ENCODE measurements at places on chromosomes 3 and 15.

DNA sequence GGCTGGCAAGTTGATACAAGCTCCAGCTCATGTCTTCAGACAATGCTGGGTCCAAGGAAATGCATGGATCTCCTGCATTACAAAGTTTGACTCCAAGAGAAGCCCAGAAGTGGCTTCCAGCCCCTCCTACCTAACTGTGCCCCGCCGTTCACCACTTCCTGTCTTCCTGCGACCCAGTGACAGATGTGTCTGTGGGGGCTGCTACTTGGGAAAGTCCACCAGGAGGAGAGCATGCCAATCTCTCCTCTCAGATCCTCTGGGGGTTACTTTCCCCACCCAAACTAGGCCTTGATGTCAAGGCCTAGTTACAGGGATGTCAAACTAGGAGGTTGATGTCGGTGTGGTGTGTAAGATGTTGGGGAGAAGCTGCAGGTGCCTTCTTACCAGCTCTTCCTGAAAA lies 133.6 kb upstream of the RASGRP1 start:
- DNase-seq: no peak

GRCh38 chr3:54259636-54260035 lies 137.3 kb downstream of the CACNA2D3 start:
- no peak for DNase-seq

GRCh38 chr3:160618878-160619277 lies 53.5 kb upstream of the KPNA4 start:
- no peak for DNase-seq

GRCh38 chr15:80531796-80532195 lies 127.6 kb downstream of the ARNT2 start:
- no peak for DNase-seq

DNA sequence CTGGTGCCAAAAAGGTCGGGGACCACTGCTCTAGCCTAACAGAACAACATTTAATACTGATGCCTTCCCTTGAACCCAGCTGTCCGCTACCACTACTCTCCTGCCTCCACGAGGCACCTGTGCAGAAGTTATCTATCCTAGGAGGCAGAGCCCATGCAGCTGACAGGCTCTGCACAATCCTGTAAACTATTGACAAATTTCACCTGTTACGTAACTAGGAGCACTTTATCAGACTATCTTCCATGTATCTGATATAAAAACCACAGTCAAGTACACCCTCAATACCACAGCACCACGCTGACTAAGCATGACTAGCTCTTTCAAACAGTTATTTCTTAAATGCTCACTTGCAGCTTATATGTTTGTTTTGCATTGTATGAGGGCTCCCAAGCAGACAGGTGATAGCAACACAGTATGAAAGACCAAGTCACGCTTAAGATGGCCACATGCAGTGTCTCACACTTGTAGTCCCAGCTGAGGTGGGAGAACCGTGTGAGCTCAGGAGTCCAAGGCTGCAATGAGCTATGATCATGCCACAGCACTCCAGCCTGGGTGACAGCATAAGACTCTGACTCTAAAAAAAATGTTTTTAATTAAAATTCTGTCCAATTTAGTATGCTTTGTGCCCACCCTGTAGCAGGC lies 4.5 kb upstream of the IL17RC start:
- DNase-seq: no peak

GRCh38 chr3:189863031-189863430 lies 231.8 kb downstream of the TP63 start:
- no peak for DNase-seq

GRCh38 chr3:122519693-122520092 lies 5.0 kb upstream of the KPNA1 start:
- DNase-seq: no peak

GRCh38 chr3:183324083-183324482 lies 71.0 kb downstream of the B3GNT5 start:
- no peak for DNase-seq

DNA sequence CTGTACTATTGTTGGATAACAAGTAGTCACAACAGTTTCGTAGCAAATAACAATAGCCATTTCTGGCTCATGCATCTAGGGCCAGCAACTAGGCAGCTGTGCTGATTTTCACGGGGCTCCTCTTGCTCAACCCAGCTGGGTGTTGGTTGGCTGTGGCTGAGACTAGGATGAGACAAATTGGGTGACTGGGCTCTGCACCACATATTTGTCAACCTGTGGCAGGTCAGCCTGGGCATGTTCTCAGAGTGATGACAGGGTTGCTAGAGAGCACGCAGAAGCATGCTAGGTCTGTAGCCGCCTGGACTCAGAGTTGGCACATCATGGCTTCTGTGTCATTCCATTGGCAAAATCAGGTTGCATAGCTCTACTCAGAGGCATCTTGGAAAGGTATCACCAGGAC lies 175.9 kb downstream of the OTOL1 start:
- DNase-seq: no peak

DNA sequence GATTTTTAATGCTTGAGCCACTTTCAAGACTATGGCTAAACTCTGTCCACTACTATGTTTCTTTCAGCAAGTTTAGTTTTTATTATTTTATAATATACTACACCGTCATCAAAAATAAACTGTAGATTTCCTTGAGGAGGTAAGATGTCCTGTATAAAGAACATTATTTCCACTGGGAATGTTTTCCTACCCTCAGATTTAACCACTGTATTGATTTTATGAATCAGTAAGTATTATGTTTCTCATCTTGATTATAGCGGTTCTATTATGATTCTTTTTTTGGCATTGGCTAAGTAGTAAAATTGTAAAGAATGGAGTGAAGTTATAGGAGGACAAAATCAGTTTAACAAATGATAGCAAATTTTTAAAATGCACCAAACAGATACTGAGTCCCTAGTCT lies 44.4 kb downstream of the ADAM10 start:
- DNase-seq: no peak

GRCh38 chr15:78752492-78753358 lies 58.5 kb downstream of the ADAMTS7 start:
- DNase-seq: no peak

GRCh38 chr3:179450901-179451264 lies 387 bp downstream of the GNB4 start:
- no peak for DNase-seq

DNA sequence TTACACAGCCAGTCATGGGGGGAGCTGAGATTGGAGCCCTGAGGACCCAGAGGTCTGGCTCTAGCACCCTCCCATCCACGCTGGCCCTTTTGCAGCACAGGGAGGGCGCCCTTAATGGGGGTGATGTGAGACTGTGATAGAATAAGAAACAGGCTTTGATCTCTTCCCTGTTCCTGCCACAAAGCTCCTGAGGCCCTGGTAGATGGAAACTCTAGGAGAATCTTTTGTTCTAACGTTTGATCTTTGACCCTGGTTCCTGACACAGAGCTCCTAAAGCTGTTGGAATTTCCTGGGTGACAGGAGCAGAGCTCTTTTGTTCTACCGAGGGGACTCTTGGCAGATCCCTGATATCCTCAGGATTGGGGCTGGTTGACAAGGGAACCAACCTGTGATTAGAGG lies 1.2 kb upstream of the UROC1 start:
- no peak for DNase-seq

GRCh38 chr15:31042751-31043150 lies 51.3 kb upstream of the MTMR10 start:
- no peak for DNase-seq

GRCh38 chr15:95475067-95475466 lies 855.4 kb upstream of the NR2F2 start:
- no peak for DNase-seq

- DNase-seq: no peak
Observed at GRCh38 chr3:49618412-49618811, 55.7 kb upstream of the APEH start.

- no peak for DNase-seq
Observed at GRCh38 chr15:57789225-57789624, 82.7 kb downstream of the POLR2M start.

GRCh38 chr3:165635791-165636683 lies 201.2 kb downstream of the BCHE start:
- no peak for DNase-seq

GRCh38 chr3:64908251-64908685 lies 220.5 kb upstream of the ADAMTS9 start:
- no peak for DNase-seq

DNA sequence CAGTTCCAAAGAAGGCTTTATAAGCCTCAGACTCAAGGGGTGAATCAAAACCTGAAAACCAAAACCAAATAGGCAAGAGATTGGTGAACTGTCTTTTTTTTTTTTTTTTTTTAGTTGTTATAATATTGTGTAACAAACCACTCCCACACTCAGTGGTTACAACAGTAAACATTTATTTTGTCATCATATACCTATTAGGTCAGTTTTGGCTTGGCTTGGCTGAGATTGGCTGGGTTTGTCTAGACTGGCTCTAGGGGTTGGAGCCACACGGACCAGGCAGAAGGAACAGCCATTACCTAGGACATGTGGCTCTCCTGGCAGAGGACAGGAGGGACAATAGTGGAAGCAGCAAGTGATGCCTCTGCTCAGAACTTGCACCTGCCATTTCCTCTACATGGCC lies 26.4 kb upstream of the RYR3 start:
- no peak for DNase-seq

DNA sequence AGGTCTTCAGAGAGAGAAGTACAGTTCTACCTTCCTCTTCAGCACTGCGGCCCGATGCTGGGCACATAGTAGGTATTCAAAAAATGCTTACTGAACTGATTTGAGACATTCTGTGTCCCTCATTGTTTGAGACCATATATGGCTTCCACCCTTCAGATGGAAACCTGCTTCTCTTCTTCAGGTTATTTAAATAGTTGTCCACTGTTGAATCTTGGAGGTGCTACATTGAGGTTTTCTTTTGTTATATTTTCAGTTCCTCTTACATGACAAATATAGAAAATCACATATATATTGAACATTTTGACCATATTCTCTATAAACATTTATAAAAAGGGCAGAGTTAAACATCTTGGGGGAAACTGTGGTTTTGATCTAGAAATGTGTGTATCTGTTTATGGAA lies 200.2 kb upstream of the LRRC3B start:
- DNase-seq: no peak
